ENCODE measurements at places on chromosomes 7 and 10.
A peak's percentile ranks its signal among the peaks of the same experiment; 100 is the strongest.

DNA sequence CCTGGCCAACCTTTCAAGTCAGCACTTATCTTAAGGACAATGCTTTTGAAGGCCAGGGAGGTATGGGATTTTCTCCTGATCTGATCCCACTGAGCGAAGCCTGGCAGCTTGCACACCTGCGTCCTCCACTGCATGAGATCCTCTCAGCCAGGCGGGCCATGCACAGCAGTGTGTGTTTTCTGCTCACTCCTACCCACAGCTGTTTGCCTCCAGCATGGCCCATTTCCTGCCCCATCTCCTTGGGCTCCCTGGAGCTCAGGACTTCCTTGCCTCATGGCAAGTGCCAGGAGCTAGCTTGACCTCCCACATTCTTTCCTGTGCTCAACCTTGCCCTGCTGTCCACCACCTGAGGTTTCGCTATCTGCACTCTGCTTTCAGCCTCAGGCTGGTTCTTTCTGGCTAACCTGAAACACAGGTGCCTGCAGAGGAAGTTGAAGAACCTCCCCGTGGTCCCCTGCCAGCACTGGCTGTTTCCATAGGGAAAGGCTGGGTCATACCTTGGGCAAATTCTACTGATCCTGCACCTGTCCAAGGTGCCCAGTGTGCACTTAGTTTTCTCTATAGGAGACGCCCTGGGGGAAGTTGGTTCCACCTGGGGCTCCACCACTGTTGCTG lies 43.9 kb upstream of the EEPD1 start:
- no peak for DNase-seq

DNA sequence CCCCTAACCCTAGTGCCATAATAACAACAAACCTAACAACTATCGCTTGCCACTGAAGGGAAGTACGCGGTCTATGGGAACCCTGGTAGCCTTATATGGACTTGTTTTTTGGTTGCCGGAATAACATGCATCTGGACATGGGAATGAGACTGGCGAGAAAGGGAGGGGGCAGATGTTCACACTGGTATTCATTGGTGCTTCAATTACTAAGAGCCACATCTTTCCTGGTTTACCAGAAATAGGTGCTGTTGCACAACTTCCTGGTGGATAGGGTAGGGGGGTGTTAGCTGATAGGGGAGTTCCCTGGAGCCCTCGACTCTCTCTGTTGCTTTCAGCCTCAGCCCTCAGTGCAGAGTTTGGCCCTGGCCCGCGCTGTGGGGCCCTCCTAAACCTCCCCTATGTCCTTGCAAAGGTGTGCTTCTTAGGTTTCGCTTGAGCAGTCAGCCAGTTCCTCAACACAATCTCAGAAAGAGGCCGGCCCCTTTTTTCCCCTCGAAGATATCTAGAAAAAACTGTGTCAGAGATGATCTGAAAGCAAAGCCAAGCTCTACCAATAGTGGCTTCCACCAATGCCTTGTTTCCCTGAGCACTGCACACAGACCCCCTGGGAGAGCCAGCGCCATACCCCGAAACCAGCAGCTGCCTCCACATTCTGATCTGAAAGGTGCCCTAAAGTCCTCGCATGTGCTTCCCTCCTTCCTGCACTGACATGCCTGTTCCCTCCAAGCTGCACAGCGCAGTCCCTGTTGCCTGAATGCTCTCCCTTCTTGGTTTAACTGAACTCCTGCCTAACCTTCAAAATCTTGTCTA lies 13.5 kb downstream of the TBXAS1 start:
- no peak for DNase-seq

DNA sequence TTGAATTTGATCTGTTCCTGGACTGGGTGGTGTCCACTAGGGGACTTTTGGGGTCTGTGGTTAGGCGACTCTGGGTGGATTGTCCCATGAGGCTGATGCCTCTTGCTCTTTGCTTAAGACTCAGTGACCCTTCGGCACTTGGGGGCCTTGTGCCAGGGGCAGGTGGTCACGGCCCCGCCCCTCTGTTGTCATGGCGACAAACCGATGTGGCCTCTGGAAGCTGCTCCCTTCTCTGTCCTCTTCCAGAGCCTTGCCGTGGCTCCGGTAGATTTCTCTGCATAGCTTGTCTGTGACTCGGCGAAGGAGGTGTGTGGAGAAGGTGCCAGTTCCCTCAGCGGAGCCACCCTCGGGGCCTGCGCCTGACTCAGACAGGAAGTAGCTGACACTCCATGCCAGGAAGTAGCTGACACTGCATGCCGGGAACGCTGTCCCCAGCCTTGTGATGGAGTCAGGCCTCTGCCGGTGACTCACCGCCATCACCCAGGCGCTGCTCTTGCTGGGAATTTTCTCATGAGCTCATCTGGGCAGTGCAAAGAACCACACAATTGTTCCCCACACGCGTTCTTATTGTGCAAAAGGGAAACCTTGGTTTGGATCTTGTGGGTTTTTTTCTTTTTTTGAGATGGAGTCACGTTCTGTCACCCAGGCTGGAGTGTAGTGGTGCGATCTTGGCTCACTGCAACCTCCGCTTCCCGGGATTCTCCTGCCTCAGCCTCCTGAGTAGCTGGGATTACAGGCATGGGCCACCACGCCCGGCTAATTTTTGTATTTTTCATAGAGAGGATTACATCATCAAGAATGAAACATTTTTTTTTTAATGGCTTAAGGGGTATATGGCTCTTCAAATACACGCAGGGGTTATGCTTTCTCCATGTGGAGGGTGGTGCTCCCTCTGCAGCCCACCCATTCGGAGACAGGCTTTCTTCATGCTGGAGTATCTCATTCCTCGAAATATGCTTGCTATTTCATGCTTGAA lies 72.6 kb downstream of the PFKFB3 start:
- peak; percentile 82 for DNase-seq

- no peak for DNase-seq
These were observed 121.8 kb downstream of the INHBA start for GRCh38 chr7:41581041-41581440.

DNA sequence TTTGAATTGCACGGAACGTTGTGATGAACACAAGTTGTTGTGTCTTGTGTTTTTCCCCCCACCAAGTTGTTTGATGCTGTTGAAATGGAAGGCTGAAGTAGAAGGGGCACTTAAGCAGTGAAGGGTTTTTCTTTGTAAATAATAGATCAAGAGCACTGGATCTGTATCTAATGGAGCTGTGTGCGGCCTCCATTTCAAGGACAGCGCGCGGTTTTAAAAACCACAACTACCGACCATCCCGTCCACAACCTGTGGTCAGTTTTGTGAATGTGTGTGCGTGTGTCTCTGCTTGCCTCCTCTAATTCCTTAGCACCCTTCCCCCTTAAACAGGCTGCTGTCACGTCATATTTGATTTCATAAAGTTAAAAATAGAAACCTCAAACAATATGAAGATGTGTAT lies 165.5 kb downstream of the TCF7L2 start:
- DNase-seq = no peak

GRCh38 chr7:134567368-134567767 lies 18.5 kb downstream of the AKR1B15 start:
- no peak for DNase-seq

DNA sequence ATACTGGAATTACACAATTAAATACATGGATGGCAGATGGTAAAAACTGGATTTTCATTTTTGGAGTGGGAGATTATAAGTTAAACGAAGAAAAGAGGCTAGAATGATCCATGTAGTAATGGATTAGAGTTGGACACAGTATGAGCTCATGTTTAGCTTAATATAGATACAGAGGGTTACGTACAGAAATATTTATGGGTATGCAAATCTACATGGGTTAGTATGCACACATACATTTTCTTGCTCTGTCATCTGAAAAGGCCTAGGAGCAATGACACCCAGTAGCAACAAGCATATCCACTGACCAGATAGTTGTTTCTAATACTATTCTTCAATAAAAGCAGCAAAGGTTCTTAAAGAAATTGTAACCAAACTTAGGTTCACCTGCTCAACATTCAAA lies 366.4 kb downstream of the SEMA3D start:
- no peak for DNase-seq

- DNase-seq = no peak
These were observed 691.3 kb downstream of the KCNMA1 start for GRCh38 chr10:76946270-76946669.

DNA sequence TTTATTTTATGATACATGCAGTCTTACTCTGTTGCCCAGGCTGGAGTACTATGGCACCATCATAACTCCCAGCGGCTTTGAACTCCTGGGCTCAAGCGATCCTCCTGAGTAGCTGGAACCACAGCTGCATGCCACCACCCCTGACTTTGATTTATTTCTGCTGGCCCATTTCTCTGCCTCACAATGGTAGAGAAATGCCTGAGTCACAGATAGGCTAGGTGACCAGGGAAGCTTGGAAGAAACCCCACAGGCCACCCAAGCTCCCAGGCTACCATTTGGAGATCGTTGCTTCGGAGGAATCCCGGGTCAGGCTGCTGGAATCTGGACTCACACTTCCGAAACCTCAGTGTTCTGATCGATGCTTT lies 17.4 kb upstream of the BAIAP2L1 start:
- no peak for DNase-seq

DNA sequence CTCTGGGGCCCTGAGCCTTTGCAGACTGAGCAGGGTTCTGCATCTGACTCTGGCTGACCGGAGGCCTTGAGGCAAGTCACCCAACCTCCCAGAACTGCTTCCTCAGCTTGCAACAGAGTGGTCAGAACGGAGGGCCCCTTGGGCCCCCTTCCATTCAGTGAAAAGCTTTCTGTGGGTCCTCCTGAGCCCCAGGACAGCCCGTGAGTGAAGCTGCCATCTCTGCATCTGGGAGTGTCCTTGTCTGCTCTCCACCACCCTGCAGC lies 224.7 kb downstream of the DNAJB6 start:
- no peak for DNase-seq

- DNase-seq = no peak
These were observed 31.5 kb upstream of the LHFPL3 start for GRCh38 chr7:104296900-104297299.

All from stimulated activated CD4-positive, alpha-beta T cell treated with anti-CD3 and anti-CD28 coated beads, TNF-alpha, amount 100 ng/mL, for 1 hour (primary cell).